Activated CD4-positive, alpha-beta memory T cell treated with anti-CD3 and anti-CD28 coated beads for 36 hours (primary cell): ENCODE measurements at places on chromosomes 2 and 18. TPM values are rescaled to one million over a fixed set of nuclear protein-coding genes. Genes with fewer than 3 reads are reported as not detected.

GRCh38 chr2:82825410-82826090 is 1633.5 kb downstream of the SUCLG1 start:
- H3K4me1 ChIP-seq = no peaks in the 10 kb centered on the region
- no peaks in the 10 kb centered on the region for H3K27me3 ChIP-seq
- no peak for DNase-seq
- no peak overlapping the region for H3K4me3 ChIP-seq
- H3K27ac ChIP-seq = no peak overlapping the region
- H3K36me3 ChIP-seq = no peaks in the 10 kb centered on the region

The ITGB6 gene
- total RNA-seq = not detected

- no peaks in the 10 kb centered on the region for H3K27me3 ChIP-seq
- peaks cover 17% of the 10 kb centered on the region for H3K4me1 ChIP-seq
- peak; percentile 23 for DNase-seq
- H3K4me3 ChIP-seq = no peak within 1 kb of the TSS
- H3K27ac ChIP-seq = no peak within 1 kb of the TSS
Measured at GRCh38 chr2:74379851-74380789, at the start of gene DCTN1. TSS of gene DCTN1 (minus strand) at chr2:74380311. CDS start at chr2:74380037, 274 bp downstream.

GRCh38 chr2:237092920-237093781 is 7.5 kb downstream of the COPS8 start:
- H3K36me3 ChIP-seq = peaks cover 34% of the 10 kb centered on the region
- H3K4me1 ChIP-seq = peaks cover 1% of the 10 kb centered on the region
- DNase-seq = no peak
- no peak overlapping the region for H3K4me3 ChIP-seq

The KCNJ3 gene
- not detected for total RNA-seq

DNA sequence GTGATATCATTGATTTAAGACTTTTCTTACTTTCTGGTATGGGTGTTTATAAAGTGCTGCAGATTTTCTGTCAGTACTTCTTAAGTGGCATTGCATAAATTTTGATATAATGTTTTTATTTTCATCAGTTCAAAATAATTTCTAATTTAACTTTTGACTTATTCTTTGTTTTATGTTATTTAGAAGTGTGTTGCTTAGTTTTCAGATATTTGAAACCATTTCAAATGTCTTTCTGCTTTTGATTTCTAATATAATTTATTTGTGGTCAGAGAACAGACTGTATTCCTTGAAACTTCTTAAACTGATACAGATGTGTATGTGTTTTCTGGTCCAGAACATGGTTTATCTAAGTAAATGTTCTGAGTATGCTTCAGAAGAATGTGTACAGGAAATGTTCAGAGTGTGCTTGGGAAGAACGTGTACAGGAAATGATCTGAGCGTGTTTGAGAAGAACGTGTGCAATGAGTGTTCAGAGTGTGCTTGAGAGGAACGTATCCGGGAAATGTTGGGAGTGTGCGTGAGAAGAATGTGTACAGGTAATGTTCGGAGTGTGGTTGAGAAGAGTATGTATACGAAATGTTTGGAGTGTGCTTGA is 265.7 kb upstream of the HS6ST1 start:
- no peak overlapping the region for H3K27ac ChIP-seq
- no peaks in the 10 kb centered on the region for H3K36me3 ChIP-seq
- peaks cover 8% of the 10 kb centered on the region for H3K27me3 ChIP-seq
- no peaks in the 10 kb centered on the region for H3K4me1 ChIP-seq
- no peak for DNase-seq

The NT5DC4 gene
- total RNA-seq = not detected

DNA sequence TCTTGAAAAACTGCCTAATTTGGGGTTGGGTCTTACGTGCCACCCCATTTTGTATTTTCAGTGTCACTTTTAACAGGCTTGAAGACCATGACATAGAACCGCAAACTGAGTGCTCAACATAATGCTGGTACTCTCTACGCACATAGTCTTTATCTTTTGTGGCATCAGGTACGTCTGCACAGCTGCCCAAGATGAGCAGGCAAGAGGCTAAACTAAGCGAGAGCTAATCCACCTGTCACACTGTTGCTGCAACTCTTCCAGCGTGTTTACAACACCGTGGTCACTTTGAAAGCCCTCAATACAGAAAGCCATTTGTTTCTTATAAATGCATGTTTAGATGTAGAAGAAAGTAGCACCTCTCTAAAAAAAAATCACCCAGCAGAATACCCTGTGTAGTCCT is 270.0 kb upstream of the TCF4 start:
- H3K4me1 ChIP-seq = no peaks in the 10 kb centered on the region
- H3K27me3 ChIP-seq = no peaks in the 10 kb centered on the region
- no peak for DNase-seq
- no peak overlapping the region for H3K27ac ChIP-seq
- no peaks in the 10 kb centered on the region for H3K36me3 ChIP-seq
- H3K4me3 ChIP-seq = no peak overlapping the region

The NABP1 gene
- total RNA-seq = 65.4 TPM

DNA sequence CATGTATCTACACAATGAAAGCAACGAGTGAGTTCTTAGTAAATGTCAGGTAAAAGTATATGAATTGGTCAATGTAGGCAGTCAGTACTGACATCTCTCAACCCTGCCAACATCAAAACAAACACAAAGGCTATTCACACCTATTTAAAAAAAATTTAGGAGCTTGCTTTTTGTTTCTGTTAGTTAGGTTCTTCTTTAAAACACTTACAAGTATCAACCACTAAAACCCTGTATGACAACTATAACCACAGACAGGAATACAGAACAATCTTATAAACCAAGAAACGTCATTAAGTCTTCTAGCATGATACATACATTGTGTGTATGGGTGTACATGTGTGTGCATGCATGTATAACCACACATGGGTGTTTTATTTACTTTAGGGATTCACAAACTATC is 131.0 kb downstream of the TCF4 start:
- no peak for DNase-seq
- peaks cover 4% of the 10 kb centered on the region for H3K27me3 ChIP-seq
- H3K27ac ChIP-seq = no peak overlapping the region
- no peaks in the 10 kb centered on the region for H3K4me1 ChIP-seq
- H3K4me3 ChIP-seq = no peak overlapping the region

DNA sequence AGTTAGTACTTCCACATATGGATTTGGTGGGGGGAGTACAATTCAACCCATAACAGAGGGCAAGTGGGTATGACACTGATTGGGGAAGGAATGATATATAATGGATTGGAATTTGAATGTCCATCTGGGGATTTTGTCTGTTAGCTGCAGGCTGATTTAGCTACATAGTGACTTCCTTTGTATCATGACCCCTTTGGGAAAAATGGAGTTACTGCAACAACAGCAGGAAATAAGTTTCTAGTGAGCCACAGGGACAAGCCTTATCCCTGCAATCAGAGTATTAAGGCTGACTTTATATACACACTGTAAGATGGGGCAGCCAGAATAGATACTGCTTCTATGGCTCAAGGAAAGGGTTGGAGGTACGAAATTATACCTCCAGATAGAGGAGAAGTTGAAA is 404.4 kb upstream of the MEIS1 start:
- no peak overlapping the region for H3K27ac ChIP-seq
- no peak for DNase-seq
- no peaks in the 10 kb centered on the region for H3K36me3 ChIP-seq
- H3K27me3 ChIP-seq = no peaks in the 10 kb centered on the region
- no peak overlapping the region for H3K4me3 ChIP-seq
- no peaks in the 10 kb centered on the region for H3K4me1 ChIP-seq

The SPHKAP gene
- total RNA-seq = not detected

DNA sequence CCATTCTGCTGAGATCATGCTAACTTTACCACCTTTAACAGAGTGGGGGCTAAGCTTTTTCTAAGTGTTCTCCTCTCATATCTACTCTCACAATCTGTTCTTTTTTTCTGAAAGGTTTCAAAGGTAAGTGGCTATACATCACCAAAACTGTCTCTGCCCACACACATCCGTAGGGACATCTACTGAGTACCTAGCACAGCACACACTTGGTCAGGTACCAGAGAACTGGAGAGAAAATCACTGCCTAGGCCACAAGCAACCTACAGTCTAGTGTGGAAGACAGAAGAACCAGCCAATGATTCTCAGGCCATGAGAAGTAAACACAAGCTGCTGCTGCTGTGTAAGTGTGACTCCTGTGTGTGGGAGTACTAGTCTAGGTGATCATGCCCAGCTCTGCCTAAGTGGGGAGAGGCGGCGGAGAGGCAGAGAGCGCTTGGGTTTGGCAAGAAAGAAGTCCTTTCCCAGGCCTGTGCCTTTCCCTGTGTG is 176.1 kb upstream of the ZFP36L2 start:
- no peaks in the 10 kb centered on the region for H3K27me3 ChIP-seq
- peaks cover 10% of the 10 kb centered on the region for H3K4me1 ChIP-seq
- H3K27ac ChIP-seq = no peak overlapping the region
- H3K4me3 ChIP-seq = no peak overlapping the region

DNA sequence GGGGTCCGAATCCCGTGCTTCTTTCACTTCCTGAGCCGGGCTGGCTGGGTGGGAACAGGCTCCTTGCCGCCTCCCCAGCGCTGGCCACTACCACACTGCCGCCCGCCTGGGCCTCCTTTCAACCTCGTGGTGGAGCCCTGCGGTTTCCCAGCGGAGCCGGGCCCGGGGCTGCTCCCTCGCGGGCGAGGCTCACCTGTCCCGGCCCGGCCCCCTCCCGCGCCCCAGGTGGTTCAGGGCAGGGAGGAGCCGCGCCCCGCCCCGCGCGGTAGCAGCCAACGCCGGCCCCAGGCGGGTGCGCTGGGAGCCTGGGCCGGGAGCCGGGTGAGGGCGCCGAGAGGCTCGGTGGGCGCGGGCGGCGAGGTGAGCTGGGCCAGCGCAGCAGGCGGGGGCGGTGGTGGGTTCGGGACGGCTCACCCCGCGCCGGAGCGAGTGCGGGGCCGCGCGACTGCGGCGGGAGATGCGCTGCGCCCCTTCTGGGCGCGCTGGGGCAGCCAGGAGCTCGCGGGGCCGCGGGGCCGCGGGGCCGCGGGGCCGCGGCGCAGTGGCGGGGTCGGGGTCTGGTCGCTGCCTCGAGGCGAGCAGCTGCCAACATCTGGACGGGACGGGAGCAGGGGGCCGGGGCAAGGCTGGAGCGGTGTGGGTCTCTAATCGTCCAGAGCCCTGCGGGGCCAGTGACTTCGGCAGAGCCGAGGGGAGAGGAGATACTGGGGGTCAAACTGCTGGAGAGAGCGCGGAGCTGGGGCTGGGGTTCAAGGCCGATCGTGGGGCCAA is at the start of gene LYPD6B:
Gene LYPD6B, plus strand, starts transcription at position 258 of the 771 bp plus-strand sequence. CDS start 92,250 bp downstream, outside the sequence.
- no peaks in the 10 kb centered on the region for H3K4me1 ChIP-seq
- peaks cover 37% of the 10 kb centered on the region for H3K27me3 ChIP-seq
- H3K4me3 ChIP-seq = no peak within 1 kb of the TSS
- no peaks in the 10 kb centered on the region for H3K36me3 ChIP-seq

GRCh38 chr2:32946314-32947075 is at the start of gene LTBP1:
TSS of gene LTBP1 (plus strand) at chr2:32946953. CDS start at chr2:32947325, 372 bp downstream.
- peaks cover under 1% of the 10 kb centered on the region for H3K4me1 ChIP-seq
- peak within 1 kb of the TSS; percentile 74 for H3K4me3 ChIP-seq
- H3K36me3 ChIP-seq = no peaks in the 10 kb centered on the region
- H3K27ac ChIP-seq = no peak within 1 kb of the TSS
- DNase-seq = peak; percentile 72

DNA sequence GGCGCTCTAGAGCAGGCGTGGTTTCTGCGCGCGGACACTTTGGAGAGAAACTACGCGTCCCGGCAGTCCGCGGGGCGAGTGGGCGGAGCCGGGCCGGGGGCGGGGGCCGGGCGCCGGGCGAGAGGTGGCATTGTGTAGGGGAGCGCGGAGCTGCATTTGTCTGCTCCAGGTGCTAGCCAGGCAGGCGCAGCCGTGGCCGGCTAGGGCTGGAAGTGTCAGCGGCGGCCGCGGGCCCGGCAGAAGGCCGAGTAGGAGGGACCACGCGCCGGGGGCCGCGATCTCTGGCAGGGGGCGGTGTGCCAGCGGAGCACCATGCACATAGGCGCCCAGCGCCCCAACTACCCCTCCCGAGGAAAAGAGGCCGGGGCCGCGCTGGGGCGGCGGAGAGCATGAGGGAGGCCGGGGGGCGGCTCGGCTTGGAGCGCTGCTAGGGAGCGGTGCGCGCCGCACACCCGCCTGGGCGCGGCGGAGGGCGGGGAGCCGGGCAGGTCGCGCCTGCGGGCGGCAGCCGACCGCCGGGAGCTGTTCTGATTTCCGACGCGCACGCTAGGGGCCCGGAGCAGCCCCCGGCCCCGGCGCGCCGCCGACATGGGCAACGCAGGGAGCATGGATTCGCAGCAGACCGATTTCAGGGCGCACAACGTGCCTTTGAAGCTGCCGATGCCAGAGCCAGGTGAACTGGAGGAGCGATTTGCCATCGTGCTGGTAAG is at the start of gene FMNL2:
Gene FMNL2, plus strand, starts transcription at position 159 of the 710 bp plus-strand sequence.
- peaks cover 13% of the 10 kb centered on the region for H3K4me1 ChIP-seq
- peak within 1 kb of the TSS; percentile 72 for H3K4me3 ChIP-seq
- peak; percentile 68 for DNase-seq
- no peak within 1 kb of the TSS for H3K27ac ChIP-seq
- H3K27me3 ChIP-seq = peaks cover 41% of the 10 kb centered on the region

- H3K4me1 ChIP-seq = no peaks in the 10 kb centered on the region
- H3K27me3 ChIP-seq = no peaks in the 10 kb centered on the region
- H3K36me3 ChIP-seq = no peaks in the 10 kb centered on the region
- no peak overlapping the region for H3K27ac ChIP-seq
- H3K4me3 ChIP-seq = no peak overlapping the region
Measured at GRCh38 chr2:184031402-184032147, 566.8 kb upstream of the ZNF804A start.

- peaks cover 2% of the 10 kb centered on the region for H3K27me3 ChIP-seq
- peak; percentile 69 for DNase-seq
- no peaks in the 10 kb centered on the region for H3K36me3 ChIP-seq
- peaks cover 48% of the 10 kb centered on the region for H3K4me1 ChIP-seq
- peak overlapping the region; percentile 72 for H3K27ac ChIP-seq
- peak overlapping the region; percentile 28 for H3K4me3 ChIP-seq
Measured at GRCh38 chr2:174750923-174751441, 13.3 kb downstream of the CHRNA1 start.

The SPC25 gene
- 47.1 TPM for total RNA-seq

DNA sequence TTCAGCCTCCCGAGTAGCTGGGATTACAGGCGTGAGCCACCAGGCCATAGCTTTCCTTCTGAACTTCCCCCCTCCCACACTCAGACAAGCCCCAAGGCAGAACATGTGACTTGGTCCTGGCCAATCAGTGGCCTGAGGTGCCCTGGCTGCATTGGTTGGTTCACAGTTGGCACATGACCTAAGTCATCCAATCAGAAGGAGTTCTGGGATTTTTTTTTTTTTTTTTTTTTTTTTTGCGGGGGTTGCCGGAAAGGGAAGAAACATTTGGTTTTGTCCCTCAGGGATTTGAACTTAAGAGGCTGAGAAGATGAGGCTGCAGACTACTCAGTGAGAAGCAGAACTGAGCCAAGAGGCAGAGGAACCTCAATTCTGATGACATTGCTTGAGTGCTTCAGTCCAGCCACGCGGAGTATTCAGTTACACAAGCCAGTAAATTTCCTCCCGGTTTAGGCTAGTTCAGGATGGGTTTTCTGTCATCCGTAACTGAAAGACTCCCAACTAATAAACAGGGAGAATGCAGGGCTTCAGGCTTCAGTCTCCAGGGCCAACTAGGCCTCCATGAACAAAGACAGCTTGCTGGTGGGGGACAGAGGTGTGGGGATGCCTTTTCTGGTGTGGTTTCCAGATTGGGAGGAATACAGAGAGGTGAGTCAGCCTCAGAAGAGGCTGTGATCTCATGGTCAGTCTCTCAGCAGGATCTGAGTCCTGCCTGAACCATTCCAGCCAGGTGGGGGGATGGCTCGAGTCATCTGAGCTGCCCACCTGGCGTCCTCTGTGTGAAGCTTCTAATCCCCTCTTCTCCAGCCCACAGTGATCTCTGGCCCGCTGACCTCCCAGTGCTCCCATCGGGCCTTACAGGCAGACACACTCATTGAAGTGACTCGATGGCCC is 9.2 kb downstream of the PTMA start:
- no peak overlapping the region for H3K4me3 ChIP-seq
- peaks cover 11% of the 10 kb centered on the region for H3K4me1 ChIP-seq
- H3K36me3 ChIP-seq = peaks cover 10% of the 10 kb centered on the region
